ENCODE measurements at places on chromosomes 1 and 21. TPM values are rescaled to one million over a fixed set of nuclear protein-coding genes. Genes with fewer than 3 reads are reported as not detected.

Gene TMEM240
- 2.9 TPM for total RNA-seq

Gene HIVEP3
- total RNA-seq = 0.61 TPM

Gene SH2D2A
- total RNA-seq = 0.97 TPM

Gene NEXN
- total RNA-seq = 3.0 TPM

Gene OR2T35
- total RNA-seq = not detected

Gene OR2L5
- total RNA-seq = not detected

Gene OPRD1
- total RNA-seq = not detected

Gene ZFP69
- total RNA-seq = 3.2 TPM

Gene KRTAP13-2
- total RNA-seq = not detected

Gene VAV3
- total RNA-seq = 2.1 TPM

Gene PPFIA4
- 0.32 TPM for total RNA-seq

Gene NBPF14
- 10.9 TPM for total RNA-seq
